Endothelial cell (in vitro differentiated cells): ENCODE measurements at places on chromosomes 12 and 14.

DNA sequence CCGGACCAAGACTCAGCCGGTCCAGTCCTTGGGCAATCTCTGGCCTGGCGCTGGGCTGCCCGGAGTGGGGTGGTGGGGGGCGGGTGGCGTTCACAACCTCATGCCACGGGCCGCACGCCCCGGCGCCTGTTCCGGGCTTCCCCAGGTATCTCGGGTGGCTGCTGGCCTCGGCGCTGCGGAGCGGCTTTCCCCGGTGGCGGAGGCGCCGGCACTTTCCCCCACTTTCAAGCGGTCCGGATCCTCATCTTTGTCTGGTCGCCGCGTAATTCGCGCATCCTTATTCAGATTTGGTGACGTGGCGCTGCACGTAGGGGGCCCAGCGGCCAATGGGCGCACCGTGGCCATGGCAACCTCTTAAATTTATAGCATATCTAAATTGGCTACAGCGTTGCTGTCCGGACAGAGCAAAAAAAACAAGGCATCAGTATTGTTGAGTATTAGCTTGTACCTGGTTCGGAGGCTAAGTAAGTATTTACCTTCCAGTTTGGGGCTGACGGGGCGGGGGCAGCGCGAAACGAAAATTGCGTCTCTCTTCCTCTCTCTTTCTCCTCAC, at the start of gene LHX5:
Gene LHX5 (minus strand): TSS at position 253 of the 553 bp plus-strand sequence. CDS start 373 bp downstream, outside the sequence.
- no peak for DNase-seq

GRCh38 chr14:68248481-68249255, 429.1 kb downstream of the RAD51B start:
- no peak for DNase-seq

- no peak for DNase-seq
Observed at GRCh38 chr12:120630104-120630892, 10.1 kb upstream of the CABP1 start.

- DNase-seq: no peak
Observed at GRCh38 chr14:77812028-77812427, 12.1 kb downstream of the ADCK1 start.

GRCh38 chr12:10700581-10700980, 22.5 kb downstream of the YBX3 start:
- no peak for DNase-seq

DNA sequence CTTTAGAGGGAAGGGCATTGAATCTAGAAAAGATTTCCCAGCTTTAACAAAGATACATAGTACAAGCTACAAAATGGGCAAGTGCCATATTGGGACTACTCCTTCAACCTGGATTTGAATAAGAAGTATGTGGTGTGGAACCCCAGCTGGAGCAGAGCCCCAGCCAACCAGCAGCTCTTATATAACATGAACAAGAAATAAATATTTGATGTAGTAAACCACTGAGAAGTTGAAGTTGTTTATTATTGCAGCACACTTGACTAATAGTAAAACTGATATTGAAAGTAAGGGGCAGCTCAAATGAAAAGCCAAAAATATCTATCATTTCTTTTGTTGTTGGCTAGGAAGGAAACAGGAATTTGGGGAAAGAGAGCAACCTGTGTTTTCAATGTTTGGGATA, 701.8 kb downstream of the TMTC2 start:
- DNase-seq: no peak

DNA sequence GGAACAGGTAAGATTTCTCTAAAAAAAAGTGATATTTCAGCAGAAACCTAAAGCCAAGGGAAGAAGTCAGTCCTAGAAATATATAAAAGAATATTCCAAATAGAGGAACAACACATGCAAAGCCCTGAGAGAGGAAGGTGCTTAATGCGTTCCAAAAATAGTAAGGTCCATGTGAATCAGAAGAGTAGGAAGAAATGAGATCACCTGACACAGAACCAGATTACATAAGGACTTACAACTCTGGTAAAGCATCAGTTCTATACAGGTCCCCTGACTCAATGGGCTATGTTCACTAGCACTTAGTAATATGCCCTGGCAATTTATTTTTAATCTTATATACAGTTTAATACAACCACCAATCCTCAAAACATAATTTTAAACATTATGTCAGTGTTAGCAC, 30.0 kb downstream of the SENP1 start:
- DNase-seq: no peak
